ENCODE measurements at places on chromosomes 2 and 18.

GRCh38 chr2:172227719-172228118 is 125.0 kb upstream of the DLX2 start:
- DNase-seq, result no peak

DNA sequence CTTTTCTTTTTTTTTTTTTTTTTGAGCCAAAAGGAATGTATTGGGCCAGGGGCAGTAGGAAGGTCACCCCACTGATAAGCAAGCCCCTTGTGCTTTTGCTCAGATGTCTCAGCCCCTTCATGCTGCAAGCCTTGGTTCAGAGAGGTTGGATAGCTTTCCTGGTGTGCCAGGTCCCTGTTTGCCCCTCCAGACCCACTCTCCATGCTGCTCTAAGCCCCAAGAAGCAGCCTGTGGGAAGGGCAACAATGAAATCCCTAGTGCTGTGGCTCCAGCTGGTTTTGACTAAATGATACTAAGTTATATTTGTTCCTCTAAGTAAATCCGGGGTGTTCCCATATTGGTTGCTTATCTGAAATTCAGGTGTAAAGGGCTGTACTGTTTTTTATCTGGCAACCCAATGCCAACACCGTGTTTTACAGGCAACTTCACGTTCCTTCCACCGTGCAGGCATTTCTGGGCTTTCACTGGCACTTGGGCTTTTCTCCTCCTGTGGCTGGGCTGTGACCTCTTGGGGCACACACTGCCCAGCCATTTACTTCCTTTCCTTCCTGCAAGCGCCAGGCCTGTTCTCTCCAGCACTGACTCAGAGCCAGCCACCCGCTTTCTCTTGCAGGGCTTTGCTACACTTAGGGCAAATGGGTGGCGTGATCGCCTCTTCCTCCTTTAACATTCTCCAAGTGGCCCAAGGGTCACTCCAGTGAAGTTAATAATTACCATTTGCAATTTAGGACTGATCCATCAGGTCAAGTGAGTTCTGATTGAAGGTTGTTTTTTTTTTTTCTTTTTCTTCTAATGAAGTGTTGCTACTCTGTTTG is 21.6 kb downstream of the MERTK start:
- DNase-seq, result no peak

DNA sequence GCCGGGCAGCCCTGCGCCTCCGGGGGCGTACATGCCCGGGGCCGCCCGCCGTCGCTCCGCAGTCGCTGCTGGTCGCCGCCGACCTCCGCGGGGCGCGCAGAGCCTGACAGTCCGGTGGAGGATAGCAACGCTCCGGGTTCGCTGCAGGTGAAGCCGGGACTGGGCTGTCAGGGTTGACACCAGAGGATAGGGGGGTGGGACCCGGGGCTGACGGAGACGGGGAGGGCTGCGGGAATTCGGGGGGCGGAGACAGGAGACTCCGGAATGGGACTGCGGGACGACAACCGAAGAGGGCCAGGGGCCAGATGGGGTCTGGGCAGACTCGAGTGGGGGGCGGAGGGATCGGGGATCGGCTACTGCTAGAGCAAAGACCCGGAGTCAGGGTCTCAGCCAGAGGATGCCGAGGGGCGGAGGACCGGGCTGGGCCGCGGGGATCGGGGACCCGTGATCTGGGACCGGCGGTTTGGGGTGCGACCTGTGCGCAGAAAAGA is 403 bp downstream of the TMEM127 start:
- peak; percentile 33 for DNase-seq

- no peak for DNase-seq
These were observed 1.4 kb downstream of the MCM6 start for GRCh38 chr2:135874777-135875365.

DNA sequence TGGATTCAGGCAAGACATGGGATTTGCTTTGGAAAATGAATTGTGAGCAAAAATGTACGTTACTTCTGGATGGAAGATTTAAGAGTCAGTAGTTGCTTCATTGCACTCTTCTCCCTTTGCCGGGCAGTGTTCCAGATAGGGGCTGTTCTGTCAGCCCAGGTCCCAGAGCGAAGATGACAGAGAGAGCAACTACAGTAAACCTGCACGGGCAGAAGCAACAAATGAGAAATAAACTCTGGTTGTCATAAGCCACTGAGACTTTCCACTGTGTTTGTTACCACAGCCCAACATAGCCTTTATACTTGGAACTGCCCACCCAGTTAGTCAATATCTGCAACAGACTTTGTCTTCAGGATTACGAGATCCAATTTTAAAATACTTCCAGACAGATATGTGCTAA is 83.3 kb downstream of the CACNB4 start:
- DNase-seq, result no peak

GRCh38 chr2:168184681-168185513 is 62.5 kb downstream of the STK39 start:
- no peak for DNase-seq

DNA sequence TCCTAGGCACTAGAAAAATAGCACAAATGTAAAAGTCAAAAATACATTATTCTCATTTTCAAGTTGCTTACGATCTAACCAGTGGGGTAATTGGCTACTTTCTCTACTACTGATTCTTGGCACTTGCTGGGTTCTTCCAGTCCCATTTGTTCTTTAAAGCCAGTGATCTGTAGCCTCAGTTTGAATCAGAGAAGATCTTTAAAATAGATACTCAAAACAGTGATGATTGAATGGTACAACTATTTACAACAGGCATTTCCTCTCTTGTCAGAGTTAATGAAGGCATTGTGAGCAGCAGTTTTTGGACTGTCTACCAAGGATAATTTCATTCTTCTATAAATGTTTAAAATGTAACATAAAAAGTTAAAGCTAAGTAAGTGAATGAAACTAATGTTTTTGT is 128.3 kb upstream of the FSIP2 start:
- no peak for DNase-seq

- DNase-seq, result no peak
These were observed 91.3 kb downstream of the ANTXR1 start for GRCh38 chr2:69104261-69104660.

DNA sequence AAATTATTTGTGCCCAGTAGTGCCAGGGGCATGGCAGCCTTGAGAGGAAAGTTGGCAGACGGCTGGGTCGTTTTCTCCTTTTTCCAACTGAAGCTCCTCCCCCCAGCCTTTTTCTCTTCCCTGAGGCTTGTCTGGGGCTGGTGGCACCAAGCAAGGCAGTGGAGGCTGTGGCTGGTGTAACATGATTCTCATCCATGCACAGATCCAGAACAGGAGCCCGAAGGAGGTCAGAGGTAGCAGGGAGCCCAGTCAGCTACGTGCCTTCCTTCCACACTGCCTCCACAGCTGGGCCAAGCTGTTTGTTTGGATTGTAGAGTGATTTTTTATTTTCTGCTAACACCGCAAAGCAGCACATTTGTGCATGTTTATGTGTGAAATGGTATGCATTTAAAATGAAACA is 170.3 kb upstream of the MGAT5 start:
- no peak for DNase-seq

DNA sequence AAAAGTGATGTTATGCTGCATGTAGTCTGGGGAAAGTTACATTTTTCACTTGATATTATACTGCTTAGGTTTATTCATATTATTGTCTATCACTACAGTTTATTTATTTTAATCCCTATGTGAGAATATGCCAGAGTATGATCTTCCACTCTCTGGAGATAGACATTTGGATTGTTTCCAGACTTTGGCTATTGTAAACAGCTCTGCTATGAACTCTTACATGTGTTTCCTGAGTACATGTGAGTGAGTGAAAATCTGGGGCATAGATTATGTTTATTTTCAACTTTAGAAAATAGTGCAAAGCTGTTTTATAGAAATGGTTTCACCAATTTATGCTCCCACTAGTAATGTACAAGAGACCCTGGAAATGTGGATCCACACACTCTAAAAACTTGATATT is 49.0 kb upstream of the EPAS1 start:
- DNase-seq, result no peak

DNA sequence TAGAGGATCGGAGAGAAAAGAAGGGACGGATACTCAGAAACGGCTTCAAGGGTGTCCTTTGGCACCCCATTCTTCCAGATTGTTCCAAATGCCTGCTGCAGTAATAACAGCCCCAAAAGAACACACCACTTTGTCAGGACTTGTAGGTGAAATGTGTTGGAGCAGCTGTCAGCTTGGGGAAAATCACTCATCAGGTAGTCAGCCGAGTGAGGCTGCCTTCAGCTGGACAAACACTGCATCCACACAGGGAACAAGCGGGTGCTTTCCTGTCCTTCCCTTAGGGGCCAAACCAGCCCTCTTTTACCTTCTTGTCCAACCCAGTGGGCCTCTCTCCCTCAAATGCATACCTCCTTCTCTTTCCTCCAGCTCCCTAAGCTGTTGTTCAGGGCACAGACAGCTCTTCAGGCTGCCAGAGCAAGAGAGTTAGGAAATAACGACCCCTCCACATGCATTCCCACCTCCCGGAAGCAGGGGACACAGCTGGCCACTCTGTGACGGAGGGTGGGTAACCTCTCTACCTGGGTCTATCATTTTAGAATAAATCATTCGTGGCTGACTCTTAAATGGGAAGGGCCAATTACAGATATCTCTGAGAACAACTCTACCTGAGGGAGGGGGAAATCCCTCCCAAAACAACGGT is 48.1 kb downstream of the BCL11A start:
- no peak for DNase-seq

- DNase-seq, result no peak
These were observed 3.2 kb downstream of the UBE2E3 start for GRCh38 chr2:180983468-180984242.

DNA sequence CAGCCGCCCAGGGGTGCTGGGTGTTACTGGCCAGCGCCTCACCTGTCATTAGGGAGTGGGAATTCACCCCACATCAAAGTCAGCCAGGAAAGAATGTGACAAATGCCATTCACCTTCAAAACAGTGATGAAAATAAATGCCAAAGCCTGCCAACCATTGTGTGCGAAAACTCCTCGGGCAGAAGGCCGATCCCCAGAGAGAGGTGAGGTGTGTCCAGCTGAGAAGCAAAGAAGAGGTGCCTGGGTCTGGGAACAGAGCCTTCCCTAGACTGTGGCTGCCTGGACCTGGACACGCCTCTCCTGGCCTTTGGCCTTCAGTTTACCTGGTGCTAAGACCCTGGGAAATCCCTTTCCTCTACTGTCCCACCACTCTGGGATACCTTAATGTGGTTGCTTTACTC is 142.7 kb downstream of the CYP26B1 start:
- no peak for DNase-seq

GRCh38 chr2:89833116-89833779 is 1141.8 kb downstream of the RPIA start:
- DNase-seq, result no peak

GRCh38 chr2:241014764-241015163 is 16.3 kb downstream of the SNED1 start:
- no peak for DNase-seq

DNA sequence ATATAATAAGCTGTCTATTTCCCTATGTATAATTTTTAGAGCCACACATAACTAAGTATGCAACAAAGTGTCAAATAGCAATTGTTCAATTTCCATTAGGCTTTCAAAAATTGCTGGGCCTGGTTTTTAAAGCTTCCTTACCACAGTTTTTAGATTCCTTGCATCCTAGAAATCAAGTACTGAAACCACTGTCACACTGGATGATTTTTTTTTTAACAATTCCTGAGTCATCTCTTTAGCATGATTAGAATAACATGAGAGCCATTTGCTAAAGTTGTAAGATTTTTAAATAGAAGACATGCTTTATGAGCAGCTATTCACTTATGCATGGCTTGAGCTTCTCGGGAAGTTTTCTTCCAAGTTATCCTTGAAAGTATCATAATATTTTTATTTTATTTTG is 319.5 kb upstream of the NXPH2 start:
- DNase-seq, result no peak

- no peak for DNase-seq
These were observed 574.7 kb upstream of the SLC8A1 start for GRCh38 chr2:41026613-41027012.
